H9 (cell line): ENCODE measurements at places on chromosomes 2 and 18.
A peak's percentile ranks its signal among the peaks of the same experiment; 100 is the strongest.

- DNase-seq = no peak
These were observed 178.1 kb downstream of the SLC8A1 start for GRCh38 chr2:40273734-40274182.

DNA sequence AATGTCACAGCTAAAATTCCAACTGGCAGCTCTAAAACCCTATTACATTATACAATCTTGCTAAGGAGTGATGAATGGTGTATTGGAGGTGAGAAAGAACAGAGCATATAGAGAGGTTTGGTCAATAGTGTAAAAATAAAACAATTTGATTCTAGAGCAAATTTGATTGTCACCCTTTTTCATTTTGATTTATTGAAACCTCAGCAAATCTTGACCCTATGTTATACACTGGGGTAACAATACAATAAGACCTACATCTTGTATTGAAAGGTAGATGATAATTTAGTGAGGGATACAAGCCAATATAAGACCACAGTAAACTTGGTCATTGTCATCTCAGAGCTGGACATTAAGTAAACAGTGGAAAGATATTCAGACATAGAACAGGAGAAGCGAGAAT is 671.9 kb downstream of the IRS1 start:
- no peak for DNase-seq

DNA sequence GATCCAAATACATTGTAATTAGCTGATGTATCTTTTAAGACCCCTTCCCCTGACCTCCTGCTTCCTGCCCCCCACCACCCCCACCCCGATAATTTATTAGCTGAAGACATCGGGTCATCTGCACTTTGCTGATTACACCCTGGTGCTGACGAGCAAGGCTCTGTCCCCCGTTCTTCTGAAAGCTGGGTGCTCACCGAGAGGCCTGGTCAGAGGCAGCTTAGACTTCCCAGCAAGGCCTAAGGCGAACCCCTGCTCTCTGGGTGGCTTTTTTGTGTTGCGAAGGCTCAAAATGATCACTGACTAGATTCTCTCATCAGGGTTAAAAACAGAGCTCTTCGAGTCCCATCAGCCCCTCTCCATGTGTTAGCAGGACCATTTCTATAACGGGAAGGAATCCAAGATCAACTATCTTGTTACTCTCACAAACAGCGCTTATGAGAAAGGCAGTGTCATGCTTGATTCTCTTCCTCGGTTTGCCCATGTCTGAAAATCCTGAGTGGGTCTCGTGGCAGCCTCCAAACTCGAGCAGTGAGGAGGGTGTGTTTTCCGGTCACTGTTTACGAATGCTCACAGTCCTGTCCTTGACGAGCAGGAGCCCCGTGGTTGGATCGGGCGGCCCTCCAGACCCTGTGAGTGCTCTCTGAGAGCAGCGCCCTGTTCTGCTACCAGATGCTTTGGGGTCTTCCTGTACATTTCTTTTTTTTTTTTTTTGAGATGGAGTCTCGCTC is 201.6 kb downstream of the HDAC4 start:
- no peak for DNase-seq

- no peak for DNase-seq
These were observed 304.8 kb upstream of the CCDC68 start for GRCh38 chr18:55264108-55264507.

DNA sequence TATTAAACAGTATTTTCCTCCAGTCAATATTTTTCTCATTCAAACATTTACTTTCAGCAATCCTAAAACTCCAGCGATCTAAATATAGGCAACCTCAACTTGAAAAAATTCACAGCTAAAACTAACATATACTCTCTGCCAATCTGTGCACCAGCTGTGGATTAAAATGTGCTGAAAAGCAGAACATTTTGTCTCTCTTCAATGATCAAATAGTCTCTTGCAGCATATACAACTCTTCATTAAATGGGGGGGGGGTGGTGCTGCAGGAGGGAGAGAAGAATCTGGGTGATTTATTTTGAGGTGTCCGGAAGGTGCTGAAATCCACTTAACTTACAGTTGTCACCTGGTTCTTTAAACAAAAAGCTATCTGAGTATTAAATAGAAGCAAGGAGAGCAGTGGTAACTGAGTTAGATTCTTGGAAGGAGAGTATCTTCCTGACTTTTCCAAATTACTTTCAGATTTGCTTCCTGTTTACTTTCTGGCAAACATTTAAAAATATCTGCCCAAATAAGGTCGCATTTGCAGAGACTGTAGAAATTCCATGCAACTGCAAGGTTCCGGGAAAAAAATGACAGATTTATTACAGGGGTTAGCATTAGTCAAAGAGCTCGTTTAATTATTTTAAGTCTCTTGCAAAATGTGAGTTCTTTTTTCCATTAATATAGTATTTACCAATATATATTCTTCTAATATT is 904.7 kb upstream of the ACVR2A start:
- DNase-seq = no peak

- DNase-seq = peak; percentile 61
These were observed 27.2 kb upstream of the EML4 start for GRCh38 chr2:42141687-42142546.

GRCh38 chr2:224369028-224369632 is 32.8 kb downstream of the FAM124B start:
- DNase-seq = no peak

- DNase-seq = no peak
These were observed 90.5 kb downstream of the HNRNPLL start for GRCh38 chr2:38512211-38512610.

DNA sequence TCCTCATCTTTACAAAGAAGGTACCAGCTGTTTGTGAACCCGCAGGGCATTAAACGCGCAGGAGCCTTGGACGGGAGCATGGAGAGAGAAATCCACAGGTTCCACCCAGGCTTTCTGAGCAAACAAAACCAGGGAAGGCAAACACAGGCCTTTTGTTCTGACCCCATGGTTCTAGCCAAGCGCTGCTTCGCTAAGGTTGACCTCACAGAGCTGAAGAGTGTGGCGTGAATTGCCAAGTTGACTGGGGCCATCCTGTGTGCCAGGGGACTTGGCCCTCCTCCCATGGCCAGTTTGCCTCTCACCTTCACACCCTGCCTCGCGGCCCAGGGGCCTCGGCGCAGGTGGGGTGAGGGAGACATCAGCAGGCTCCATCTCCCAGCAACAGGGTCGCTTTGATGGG is 74.1 kb downstream of the VAPA start:
- DNase-seq = no peak

GRCh38 chr18:37539236-37539635 is 26.4 kb downstream of the CELF4 start:
- DNase-seq = no peak

DNA sequence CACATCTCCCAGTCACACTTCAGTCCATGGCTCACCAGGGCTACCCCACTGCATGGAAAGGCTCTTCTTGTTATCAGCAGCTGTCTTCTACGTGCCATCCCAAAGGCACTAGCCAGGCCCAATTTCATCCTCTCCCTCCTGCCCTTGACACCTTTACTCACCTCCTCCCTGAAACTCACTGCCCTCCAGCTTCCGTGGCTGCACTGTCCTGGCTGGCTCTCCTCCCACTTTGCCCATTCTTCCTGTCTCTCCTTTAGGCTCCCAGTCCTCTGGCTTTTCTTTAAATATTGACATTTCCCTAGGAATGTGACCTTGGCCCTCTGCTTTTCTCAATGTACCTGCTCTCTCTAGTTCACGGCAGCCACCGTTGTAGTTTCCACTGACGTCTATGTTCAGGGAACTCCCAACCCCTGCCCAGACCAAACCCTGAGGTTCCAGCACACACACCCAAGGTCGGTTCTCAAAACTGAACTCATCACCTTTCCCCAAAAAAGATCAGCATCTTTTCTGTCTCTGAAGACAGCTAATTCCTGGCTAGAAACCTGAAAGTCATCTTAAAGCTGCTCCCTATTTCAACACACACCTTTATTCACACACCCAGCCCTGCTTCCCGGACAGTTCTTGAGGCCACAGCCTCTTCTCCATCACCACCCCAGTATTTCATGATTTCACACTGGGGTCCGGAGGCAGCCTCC is 36.7 kb downstream of the WDFY1 start:
- DNase-seq = no peak

DNA sequence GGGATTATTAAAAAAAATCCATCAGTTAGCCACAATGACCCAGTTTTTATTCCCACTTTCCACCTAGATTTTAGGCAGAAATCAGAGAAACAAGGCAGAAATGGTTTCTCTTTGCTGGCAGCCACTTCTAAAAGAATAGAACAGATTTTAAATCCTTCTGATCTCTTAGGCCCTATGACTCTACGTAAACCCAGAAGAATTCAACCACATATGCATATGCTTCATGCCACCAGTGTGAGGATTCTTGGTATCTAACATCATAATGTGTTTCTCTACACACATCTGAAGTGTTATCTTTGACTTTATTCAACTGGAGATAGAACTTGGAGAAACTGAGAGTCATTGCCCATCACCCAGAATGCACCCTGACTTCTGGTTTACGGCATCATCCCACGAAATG is 128.7 kb upstream of the TANK start:
- DNase-seq = no peak

DNA sequence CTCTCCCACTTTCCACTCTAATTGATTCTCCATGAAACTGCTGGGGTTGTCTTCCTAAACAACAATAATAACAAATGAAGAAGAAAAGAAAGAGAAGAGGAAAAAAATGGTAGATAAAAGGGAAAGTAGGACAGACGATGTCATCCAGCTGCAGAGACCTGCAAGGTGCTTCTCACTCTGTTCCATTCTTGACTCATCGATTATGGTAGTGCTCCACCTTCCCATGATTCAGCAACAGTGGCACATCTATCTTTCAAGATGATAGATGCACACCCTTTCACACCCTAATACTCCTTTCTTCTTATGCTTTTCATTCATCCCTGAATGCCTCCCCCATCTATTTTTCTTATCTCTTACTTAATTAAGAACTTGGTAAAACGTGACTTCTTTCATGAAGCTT is 610.2 kb downstream of the NR4A2 start:
- DNase-seq = no peak

GRCh38 chr2:203664029-203664755 is 42.2 kb upstream of the CD28 start:
- no peak for DNase-seq

DNA sequence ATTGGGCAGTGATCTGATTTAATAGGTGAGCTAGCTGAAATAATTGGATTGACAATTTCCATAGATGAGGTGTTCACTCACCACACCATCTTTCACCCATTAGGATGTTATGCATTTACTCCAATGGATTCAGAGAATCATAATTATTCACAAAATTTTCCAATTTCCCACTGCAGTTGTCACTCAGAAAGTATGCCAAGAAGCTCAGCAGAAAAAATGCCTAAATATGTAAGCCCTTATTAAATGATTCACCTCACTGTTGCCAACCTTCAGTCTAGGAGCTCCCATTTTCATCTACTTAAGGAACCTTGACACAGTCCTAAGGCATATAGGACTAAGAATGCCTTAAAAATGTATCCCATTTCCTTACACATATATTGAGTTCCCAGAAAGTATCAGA is 94.3 kb downstream of the MBD2 start:
- no peak for DNase-seq

GRCh38 chr2:217622205-217623060 is 380.4 kb downstream of the TNS1 start:
- peak; percentile 39 for DNase-seq

DNA sequence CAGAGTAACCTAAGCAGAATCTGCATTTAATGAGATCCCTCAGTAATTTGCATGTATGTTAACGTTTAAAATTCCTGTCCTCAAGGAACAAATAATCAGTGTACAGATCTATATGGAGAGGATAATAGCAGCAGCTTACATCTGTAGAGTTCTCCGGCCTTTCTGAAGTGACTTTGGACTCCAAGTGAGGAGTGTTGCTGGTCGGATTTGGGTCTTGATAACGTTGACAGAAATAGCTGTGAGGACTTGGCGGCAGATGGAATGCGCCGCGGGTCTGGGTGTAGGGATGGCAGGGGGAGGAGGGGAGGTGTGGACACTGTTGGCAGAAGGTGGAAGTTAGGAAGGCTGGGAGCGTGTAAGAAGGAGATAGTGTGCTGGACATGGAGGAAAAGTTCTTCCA is 170.9 kb upstream of the GATA6 start:
- no peak for DNase-seq
